ENCODE measurements at places on chromosomes 1 and 21. TPM values are rescaled to one million over a fixed set of nuclear protein-coding genes. Genes with fewer than 3 reads are reported as not detected.

GRCh38 chr1:33049371-33049770 lies 12.7 kb upstream of the AK2 start:
- DNase-seq, result no peak

- DNase-seq, result no peak
These were observed 45.0 kb downstream of the GPR88 start for GRCh38 chr1:100582943-100583342.

DNA sequence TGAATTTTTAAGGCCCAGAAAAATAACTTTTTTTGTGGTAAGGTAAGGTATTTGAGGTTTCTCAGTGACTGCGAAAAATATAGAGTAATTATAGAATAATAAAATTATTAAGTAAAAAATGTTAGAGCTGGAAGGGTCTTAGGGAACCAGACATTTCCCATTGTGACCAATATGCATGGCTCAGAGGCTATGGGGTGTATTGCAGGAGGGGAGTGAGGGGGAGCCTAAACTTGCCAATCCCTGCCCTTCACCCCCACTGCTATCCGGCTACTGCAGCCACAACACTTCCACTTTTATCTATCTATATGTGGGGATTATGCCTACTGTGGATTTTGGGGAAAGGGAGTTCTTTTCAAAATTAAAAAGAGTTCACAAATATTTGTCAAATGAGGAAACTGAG lies 7.6 kb upstream of the GADD45A start:
- no peak for DNase-seq

DNA sequence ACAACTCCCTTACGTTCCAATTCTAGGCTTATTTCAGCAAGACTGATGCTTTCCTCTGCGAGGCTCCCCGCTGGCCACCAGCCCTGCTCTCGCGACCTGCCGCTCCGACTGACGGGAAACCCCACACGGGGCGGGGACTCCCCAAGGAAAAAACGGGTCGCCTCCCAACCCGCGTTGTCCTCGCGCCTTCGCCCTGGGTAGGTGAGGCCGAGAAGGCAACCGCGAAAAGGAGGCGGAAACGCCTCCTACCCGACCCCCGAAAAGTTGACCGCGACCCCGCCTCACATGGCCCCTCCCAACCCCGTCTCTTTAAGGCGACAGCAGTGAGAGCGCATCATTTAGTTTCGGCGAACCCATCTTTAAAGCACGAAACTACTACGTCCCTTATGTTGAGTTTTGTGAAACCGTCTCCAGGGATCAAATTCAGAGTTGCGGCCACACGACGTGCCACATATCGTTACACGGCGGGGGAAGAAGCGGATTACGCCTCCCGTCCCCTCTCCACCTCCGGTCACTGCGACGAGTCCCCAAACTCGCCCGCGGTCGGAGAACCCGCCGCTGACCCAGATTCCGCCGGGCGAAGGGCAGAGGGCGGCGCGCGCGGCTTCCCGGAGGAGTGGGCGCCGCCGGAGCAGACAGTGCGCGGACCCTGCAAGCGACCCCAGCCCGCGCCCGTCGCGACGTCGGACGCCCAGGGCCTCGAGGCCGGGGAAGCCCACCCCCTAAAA lies 1.2 kb downstream of the ANP32E start:
- peak; percentile 36 for DNase-seq

DNA sequence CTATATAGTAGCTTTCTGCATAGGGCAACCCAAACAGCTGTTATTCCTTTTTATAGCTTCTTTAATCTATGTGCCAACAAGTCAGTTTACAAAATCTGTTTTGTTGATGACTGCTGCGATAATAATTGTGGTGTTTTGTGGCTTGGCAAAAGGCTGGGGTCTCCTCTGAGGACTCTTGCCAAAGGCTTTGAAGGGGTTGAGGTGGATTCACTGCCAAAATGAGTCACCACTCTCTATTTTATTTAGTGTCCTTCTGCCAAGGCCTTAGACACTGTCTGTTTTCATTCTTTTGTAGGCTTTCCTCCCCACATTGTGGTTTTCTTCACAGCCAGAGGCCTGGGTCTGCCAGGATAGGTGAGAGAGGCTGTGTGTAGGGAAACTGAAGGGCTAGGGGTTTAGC lies 161.8 kb downstream of the NFIA start:
- no peak for DNase-seq

DNA sequence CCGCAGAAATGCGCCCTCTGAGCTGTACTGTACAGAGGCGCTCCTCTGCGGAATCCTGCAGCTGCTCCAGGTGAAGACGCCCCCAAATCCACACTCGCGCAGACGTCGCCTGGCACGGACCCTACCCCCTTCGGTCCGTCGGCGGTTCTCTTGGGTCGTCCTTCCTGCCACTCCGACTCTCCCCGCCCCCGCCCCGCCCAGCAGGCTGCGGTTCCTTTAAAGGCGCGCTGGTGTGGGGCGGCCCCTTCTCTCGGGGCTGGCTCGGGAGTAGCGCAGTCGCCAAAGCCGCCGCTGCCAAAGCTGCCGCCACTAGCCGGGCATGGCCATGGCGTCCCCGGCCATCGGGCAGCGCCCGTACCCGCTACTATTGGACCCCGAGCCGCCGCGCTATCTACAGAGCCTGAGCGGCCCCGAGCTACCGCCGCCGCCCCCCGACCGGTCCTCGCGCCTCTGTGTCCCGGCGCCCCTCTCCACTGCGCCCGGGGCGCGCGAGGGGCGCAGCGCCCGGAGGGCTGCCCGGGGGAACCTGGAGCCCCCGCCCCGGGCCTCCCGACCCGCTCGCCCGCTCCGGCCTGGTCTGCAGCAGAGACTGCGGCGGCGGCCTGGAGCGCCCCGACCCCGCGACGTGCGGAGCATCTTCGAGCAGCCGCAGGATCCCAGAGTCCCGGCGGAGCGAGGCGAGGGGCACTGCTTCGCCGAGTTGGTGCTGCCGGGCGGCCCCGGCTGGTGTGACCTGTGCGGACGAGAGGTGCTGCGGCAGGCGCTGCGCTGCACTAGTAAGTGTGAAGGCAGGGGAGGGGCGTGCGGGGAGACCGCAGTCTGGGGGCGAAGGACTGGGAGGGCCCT lies at the start of gene RASSF5:
RASSF5 (plus strand) TSS at position 248 of the 846 bp plus-strand sequence; CDS start at position 320, 72 bp downstream.
- DNase-seq, result peak; percentile 35

GRCh38 chr21:29168891-29169315 lies 38.5 kb downstream of the MAP3K7CL start:
- DNase-seq, result no peak

DNA sequence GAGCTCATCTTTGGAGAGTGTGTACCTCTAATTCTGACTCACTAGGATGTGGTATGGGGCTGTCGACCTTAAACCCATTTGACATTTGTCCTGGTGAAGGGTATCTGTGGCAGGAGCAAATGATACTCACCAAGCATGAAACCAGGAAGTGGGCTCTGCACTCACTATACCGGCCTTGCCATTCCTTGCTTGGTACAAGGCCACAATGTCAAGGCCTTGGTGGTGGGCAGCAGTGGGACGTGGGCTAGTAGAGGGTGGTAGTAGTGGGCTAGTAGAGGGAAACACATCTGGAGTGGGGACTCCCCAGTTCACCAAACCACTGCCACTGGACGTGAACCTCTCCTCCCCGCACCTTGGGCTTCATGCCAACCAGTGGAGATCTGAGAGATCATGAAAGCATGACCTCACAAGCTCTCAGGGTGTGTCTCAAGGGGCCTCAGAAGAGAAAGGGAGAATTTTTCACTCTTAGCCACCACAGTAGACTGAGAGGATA lies 11.5 kb downstream of the TNFSF4 start:
- DNase-seq, result no peak

GRCh38 chr1:155871390-155871789 lies 12.0 kb downstream of the SYT11 start:
- DNase-seq, result no peak

- no peak for DNase-seq
These were observed 157.5 kb downstream of the CHRM3 start for GRCh38 chr1:239543873-239544272.

GRCh38 chr1:21514245-21514644 lies 5.0 kb downstream of the ALPL start:
- no peak for DNase-seq

GRCh38 chr1:231091831-231092301 lies 51.8 kb upstream of the FAM89A start:
- no peak for DNase-seq

DNA sequence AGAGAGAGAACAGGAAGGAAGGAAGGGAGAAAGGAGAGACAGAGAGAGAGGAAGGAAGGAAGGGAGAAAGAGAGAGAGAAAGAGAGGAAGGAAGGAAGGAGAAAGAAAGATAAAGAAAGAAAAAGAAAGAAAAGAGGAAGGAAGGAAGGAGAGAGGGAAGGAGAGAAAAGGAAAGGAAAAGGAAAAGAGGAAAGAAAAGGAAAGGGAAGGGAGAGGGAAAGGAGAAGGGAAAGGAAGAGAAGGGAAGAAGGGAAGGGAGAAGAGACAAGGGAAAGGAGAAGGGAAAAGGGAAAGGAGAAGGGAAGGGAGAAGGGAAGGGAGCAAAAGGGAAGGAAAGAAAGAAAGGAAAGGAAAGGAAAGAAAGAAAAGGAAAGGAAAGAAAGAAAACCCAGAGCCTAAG lies 404.6 kb downstream of the DISC1 start:
- DNase-seq, result no peak

GRCh38 chr1:192476802-192477298 lies 98.7 kb upstream of the RGS1 start:
- no peak for DNase-seq

The RPE65 gene
- total RNA-seq, result not detected

The ID3 gene
- 62.9 TPM for total RNA-seq

The CELA3A gene
- total RNA-seq, result not detected

The NMNAT2 gene
- 0.26 TPM for total RNA-seq

The LCE1D gene
- total RNA-seq, result not detected

The C1orf53 gene
- total RNA-seq, result 7.2 TPM

The MROH9 gene
- not detected for total RNA-seq

The DPYD gene
- 34.3 TPM for total RNA-seq

The C1orf185 gene
- not detected for total RNA-seq

The LRRC53 gene
- not detected for total RNA-seq

The RNF19B gene
- 52.2 TPM for total RNA-seq

Measured in esophagus squamous epithelium (tissue), 5 donors.